ENCODE measurements at places on chromosomes 5 and 9.
A peak's percentile ranks its signal among the peaks of the same experiment; 100 is the strongest.

GRCh38 chr9:73515216-73515615, 363.6 kb downstream of the ANXA1 start:
- ATAC-seq: no peak

GRCh38 chr5:179348843-179349242, 3.6 kb upstream of the ADAMTS2 start:
- no peak for ATAC-seq

GRCh38 chr9:114279693-114280092, 43.2 kb upstream of the ORM1 start:
- ATAC-seq: no peak

DNA sequence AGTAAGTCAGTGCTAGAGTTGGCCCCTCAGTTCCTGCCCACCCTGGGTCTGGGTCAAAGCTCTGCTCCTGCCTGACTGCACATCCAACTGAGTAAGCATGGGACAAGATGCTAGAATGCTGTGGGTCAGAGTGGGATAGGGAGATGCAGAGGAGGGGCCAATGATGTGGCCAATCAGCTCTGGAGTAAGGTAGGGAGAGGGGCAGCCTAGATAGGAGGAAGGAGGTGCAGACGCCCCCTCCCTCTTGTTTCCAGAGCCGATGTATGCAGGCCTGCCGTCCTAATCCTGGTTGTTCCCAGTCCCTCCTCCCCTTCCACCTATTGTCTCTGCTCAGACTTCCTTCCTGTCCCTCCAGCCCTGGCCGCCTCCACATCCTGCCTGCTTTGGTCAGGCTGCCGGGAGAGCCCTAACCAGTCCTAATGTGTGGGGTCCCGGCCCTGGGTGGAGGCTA, 1.3 kb downstream of the ARAP3 start:
- peak; percentile 72 for ATAC-seq

All from SK-N-SH treated with all-trans-retinoic acid at 6 μM for 48 hours (cell line).